CD4-positive, alpha-beta T cell treated with Interleukin-10 for 1 hour (primary cell): ENCODE measurements at places on chromosomes 3 and 15.

GRCh38 chr15:55279746-55280351 is 9.8 kb downstream of the RAB27A start:
- peak; percentile 74 for DNase-seq

GRCh38 chr15:25416693-25417092 is 22.1 kb downstream of the UBE3A start:
- no peak for DNase-seq

DNA sequence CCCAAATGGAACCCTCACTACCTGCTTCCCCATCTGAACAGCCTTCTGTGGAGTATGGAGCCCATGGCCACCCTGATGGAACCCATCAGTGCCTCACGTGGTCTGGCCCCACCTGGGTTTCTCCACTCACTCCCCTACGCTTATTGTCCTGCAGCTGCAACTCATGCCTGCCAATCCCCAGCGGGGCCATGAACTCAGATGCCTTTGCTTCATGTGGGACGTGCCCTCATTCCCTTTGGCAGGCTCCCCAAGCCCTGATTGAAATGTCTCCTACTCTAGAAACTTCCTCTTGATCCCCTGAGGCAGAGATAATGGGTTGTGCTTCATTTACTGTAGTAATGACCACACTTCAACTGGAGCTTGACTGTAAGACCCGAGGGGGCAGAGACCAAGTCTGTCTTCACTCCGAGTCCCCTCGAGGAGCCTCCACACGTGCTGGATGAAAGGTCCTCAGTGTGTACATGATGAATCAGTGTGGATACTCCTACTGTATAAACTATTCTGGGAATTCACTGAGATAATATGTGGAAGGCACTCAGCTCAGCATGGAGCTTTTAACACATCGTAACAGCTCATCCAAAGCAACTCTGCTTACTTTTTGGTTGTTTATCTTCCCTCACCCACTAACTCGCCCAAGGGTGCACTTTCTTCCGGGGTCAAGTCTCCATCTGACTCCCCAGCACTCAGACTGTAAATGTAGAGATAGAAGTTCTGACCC is 232.8 kb upstream of the BHLHE40 start:
- no peak for DNase-seq

DNA sequence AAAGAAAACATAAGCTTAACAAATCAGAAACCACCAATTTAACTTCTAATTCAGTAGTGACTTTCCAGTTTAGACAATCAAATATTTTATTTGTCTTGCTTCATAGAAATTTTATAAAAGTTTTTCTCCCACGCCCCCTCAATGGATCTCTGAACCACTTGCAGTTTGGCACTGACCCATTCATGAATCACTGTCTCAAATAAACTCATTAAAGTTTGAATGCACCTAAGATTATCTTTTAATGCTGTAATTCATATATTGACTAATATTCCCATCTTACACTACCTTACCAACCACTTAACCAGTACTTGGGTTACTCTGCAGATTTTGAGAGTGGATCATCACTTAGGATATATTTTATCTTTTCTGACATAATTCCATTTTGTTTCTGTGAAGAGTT is 880.2 kb downstream of the OTOL1 start:
- no peak for DNase-seq

- DNase-seq = no peak
Measured at GRCh38 chr3:172321035-172321434, 127.2 kb downstream of the GHSR start.

DNA sequence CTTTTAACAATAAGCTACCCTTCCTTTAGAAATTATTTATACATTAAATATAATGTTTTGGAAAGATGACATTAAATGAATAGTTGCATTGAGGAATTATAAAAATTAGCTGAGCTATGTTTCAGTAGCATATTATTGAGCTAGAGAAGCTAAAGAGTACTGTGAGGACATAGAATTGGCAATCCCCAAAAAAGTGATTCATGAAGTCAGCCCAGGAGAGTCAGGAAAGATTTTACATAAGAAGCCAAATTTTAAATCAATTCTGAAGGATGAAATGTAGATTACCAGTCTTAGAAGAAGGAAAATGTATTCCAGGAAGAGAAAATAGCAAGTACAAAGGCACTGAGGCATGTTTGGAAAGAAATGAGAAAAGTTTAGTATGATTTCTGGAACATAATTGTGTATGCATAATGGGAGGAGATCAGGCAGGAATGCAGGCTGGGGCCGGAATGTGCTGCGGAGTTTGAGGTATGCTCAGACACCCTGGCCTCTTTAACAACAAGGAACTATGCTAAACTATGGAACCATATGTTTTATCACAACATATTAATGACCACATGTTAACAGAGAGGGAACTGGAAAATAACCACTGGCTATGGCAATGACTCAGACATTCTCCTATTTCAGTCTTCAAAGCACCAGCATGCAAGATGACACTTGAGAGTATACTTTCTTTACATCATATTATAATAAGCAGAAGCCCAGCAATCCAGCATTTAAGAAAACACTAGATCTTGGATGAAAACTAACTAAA is 103.3 kb upstream of the COL8A1 start:
- DNase-seq = no peak

GRCh38 chr15:74442063-74442462 is 8.3 kb upstream of the SEMA7A start:
- DNase-seq = no peak

DNA sequence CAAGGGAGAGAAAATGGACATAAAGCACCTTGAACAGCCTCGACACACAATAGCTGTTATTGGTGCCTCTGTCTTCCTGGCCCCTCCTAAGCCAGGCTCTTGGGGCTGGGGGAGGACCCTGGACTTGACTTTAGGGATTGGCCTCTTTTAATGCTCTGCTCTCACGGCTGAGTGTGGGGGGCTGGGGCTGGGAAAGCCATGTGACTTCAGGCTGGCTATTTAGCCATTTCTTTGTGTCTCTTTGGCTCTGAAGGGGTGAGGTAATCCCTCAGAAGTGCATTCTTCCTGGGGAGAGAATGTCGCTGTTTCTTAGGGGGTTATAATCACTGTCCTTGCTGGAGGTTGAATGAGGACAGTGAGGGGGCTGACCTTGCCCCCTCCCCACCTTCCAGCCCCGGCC is 26.2 kb downstream of the MAGEF1 start:
- no peak for DNase-seq

DNA sequence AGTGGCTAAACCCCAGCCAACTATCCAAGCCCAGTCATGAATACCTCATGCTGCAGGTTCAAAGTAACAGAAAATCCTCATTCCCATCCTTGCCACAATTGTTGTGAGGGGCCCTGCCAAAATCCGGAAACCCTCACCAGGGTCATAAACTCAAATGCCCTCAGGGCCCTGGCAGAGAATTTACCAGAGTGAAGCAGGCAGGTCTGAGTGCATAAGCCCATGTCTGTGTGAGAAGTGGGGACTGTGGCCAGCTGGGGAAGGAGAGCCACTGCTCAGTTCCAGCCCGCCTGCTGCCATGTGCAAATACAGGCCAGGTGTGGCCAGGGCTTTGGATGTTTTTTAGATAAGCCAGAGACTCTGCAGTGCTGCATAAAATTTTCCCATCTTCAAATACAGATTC is 7.0 kb downstream of the CEP152 start:
- DNase-seq = no peak

DNA sequence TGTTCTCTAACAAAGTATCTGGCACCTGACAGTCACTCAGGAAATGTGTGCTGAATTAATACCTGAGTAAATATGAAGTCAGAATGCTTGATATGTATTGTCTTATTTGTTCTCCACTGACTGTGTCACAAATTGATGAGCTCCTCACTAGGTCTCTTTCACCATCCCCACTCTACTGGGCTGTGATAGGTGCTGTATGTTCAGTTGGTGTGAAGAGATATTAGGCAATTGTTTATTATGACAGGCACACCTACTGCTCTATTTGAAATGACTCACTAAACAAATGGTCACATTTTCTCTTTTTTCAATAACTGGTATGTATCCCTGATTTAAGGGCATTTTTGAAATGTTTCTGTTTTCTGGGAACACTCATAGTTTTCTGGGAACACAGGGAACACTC is 25.2 kb upstream of the CCDC39 start:
- no peak for DNase-seq

GRCh38 chr15:67011617-67012005 is 53.8 kb upstream of the SMAD3 start:
- DNase-seq = no peak

DNA sequence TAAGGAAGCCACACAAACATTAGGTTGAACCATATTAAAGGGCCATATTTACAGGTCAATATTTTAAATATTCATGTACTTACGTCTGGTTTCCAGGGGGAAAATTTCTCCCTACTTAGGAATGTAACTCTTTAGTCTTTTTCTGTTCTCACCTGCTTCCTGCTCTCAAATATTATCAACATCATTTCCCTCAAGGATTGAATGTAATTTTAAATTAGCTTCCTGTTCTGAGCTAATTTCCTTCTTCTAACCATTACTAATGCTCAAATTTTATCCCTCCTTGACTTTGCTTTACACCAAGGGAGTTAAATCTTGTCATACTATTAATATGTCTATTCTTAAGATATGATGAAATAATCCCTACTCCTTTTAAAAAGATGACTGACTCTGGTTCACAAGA is 103.4 kb upstream of the UBP1 start:
- DNase-seq = no peak

- DNase-seq = no peak
Measured at GRCh38 chr3:129793319-129793718, 100.2 kb downstream of the TMCC1 start.

GRCh38 chr15:48871542-48871941 is 6.4 kb upstream of the EID1 start:
- no peak for DNase-seq

DNA sequence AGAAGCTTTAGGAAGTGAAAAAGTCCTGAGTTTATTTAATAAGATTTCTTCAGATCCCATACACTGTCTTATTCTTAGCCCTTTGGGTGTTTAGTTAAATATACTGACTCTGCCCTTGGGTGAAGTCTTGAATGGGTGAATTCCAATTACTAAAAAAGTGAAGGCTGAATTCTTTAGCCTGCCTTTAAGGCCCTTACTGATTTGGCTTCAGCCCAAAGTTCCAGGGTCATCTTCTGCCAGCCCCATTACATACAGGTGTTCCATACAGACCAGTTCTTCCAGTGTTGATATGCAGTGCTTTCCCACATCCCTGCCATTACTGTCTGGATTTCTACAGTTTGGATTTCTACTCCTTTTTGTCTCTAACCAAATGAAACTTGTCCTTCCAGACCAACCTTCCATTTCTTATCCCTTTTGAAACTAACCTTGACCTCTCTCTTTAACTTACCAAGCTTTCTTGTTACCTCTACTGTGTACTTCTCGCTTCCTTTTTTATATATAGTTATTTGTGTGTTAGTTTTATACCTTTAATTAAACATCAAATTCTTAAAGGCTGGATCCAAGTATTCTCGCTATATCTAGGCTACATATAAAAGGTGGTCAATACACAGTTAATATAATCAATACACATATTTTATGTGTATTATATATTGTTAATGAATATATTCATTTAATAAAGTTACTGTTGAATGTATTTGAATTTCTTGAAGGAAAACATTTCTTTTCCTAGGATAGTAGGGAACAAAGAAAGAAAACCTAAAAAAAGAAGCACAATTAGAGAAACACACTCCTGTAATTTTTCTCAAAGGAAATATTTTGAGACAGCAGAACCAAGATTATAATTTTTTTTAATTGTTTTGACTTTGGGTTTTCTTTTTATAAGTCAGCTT is 15.0 kb downstream of the MBNL1 start:
- no peak for DNase-seq

DNA sequence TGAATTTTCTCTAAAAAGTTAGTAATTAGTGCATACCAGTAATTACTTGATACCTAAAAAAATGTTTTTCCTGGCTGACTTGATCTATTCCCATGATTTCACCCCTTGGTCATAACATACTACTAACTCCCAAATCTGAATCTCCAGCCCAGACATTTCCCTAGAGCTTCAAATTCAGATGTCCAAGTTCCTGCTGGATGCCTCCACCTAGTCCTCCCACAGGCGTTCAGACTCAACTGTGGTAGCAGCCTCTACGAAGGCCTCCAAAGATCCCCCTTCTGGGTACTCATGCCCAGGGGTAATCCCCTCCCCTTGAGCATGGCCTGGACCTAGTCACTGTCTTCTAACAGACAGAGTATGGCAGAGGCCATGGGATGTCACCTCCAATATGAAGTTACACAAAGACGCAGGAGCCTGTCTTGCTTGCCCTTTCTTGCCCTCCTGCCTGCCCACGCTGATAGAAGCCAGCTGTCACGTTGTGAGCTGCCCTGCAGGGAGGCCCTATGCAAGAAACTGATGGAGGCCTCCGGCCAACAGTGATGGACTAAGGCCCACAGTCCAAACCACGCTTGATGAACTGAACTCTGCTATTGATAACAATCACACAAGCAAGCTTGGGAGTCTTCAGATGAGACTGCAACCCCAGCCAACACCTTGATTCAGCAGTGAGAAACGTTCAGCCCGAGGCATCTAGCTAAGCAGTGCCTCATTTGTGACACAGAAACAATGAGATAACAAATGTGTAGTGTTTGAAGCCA is 8.6 kb upstream of the FBN1 start:
- no peak for DNase-seq

GRCh38 chr15:83283138-83283812 is 1.2 kb downstream of the BNC1 start:
- no peak for DNase-seq

DNA sequence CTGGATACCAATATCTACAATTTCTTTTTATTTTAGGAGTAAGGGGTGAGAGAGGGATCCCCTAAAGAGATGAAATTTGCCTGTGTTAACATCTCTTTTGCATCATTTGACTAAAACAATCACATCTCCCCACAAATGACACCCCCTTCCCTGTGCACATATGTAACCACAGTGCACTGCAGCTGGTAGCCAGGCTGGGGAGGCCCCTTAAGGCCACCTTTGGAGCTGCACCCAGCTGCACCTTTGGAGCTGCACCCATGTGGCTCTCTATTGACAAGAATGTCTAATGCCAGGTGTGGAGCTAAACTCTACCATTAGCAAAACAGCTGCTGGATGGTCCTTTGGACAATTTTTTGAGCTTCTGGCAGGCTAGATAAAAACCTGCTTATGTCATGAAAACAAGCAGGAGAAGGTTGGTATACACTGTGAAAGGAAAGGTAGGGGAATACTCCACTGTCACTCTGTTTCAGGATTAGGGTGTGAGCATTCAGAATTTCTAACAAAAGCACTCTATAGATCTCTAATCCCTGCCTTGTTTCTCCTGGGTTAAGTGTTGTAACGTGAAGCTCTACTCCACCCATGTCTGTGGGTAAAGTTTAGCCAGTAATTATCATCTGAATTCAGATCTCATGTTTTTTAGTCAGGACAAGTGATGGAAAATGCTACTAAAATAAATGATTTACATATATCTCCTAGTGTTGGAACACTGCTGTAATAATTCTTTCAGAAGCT is 52.1 kb downstream of the TFG start:
- no peak for DNase-seq

DNA sequence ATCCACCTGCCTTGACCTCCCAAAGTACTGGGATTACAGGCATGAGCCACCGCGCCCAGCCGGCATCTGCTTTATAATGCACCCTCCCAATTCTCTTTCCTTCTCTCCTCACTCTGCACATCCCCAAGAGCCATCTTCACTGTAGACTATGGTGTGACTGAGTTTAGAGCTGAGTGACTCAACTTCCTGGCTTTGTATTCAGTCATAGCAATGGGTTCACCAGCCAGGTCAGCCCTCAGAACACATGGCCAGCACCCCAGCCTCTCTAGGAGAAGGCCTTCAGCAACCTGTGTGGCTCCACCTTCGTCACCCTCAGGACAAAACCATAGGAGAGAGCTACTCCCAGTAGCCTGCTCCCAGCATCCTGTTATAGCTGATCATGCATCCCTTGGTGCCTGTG is 33.0 kb downstream of the ARID3B start:
- no peak for DNase-seq

GRCh38 chr3:11199902-11200845 is 45.9 kb downstream of the HRH1 start:
- DNase-seq = no peak
